Stimulated activated CD4-positive, alpha-beta T cell treated with anti-CD3 and anti-CD28 coated beads, Interleukin-1b, Interleukin-23, amount 100 ng/mL, for 24 hours (primary cell): ENCODE measurements at places on chromosomes 16 and 17.

DNA sequence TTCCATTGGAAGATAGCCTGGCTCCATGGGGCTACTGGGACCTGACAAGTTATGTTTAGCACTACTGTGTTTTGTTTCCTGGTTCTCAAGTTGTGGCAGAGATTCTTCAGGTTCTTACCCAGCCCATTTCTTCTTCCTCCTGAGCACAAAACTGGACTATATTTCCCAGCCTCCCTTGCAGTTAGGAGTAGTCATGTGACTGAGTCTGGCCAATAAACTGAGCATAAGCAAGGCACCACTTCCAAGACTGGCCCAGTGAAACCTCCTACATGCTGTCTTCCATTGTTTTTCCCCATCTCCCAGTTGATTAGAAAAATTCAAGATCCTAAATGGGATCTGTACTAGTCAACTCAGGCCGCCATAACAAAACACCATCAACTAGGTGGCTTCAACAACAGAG lies 28.2 kb upstream of the RBBP6 start:
- no peak for DNase-seq

GRCh38 chr17:37842401-37842800 lies 81.8 kb upstream of the TBC1D3K start:
- DNase-seq = no peak

- DNase-seq = no peak
These were observed 156.0 kb downstream of the CDH13 start for GRCh38 chr16:82782715-82783251.

GRCh38 chr17:40646791-40647623 lies 611 bp downstream of the SMARCE1 start:
- DNase-seq = no peak

DNA sequence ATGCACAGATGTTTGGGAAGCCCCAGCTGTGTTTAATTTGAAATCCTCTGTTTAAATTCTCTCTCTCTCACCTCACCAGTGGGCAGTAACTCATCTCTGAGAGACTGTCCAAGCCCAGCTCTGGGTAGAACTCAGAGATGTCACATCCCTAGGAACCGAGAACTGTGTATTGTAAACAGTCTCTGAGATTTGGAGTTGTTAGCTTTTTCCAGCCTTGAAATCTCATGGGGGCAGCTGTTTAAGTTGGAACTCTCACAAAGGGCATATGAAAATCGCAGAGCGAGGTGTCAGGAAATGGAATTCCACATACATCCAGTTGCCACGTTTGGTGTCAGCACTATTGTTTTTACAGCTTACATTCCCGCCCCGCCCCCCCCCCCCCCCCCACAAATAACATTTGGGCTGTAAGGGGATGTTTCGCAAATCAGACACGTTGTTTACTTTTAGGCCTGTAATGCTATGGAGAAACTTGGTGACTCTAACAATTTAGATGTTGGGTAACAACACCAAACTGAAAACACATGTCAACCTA lies 34.3 kb downstream of the VPS35L start:
- DNase-seq = no peak

GRCh38 chr17:78291944-78292910 lies 60.8 kb downstream of the TMEM235 start:
- no peak for DNase-seq

DNA sequence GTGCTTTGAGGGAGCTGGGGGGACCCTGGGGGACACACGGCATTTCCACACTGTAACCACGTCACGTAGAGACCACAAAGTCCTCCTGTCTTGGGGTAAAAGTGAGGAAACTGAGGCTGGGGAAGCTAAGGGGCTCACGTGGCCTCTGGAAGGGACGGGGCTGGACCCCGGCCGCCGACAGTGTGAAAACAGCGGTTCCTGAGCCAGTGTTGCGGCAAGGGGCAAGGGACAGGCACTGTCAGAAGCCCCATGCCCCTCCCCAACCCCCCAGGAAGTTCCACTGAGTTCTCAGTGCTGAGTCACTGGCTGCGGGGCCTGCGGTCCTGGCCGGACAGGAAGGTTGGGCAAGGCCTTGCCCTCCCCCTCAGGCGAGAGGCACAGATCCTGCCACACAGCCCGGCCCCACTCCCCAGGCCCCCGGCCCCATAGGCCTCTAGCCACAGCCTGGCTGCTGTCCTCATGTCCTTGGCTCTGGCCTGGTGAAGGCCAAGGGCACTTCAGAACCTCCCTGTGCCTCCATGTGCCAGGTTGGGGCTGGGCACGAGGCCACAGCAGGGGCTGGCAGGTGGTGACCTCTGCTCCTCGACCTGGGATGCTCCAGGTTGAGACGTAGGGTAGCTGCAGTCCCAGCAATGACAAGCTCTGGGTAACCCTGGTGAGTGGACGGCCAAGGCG lies 5.0 kb upstream of the CCDC57 start:
- no peak for DNase-seq

GRCh38 chr17:78665952-78666920 lies 89.0 kb upstream of the DNAH17 start:
- peak; percentile 21 for DNase-seq

DNA sequence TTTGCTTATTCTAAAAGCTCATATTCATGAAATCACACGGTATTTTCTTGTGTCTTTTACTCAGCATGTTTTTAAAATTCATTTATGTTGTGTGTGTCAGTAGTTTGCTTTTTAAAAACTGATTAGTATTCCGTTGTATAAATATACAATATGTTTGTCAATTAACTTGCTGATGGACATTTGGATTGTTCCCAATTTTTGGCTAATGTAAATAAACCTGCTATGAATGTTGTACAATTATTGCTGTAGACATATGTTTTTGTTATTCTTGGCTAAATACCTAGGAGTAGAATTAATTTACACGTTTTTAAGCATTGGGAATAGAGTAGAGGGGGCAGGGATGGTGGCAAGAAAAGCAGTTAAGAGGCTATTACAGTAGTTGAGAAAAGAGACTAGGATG lies 199.5 kb upstream of the CCL2 start:
- no peak for DNase-seq

DNA sequence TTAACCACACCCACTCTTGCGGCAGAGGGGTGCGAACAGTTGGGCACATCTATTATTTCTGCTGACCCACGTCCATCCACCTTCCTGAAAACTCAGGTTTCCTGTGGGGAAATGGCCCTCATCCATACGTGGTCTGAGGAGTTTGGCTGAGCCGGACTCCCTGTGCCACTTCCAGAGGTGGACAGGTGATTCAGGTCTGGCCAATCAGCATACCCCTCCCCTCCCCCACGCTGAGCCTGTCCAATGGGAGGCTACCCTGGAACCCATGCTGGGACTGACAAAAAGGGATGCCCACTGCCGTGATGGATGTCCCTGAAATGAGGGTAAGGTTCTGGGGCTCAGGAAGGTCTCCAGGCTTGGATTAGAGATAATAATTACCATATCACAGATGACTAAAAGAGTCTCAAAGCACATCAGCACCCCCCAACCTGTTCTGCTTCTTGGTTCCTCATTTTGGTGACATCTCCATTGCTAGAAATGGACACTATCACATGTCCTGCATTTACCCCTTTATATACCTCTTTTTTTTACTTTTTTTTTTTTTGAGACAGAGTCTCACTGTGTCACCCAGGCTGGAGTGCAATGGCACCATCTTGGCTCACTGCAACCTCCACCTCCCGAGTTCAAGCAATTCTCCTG lies 5.3 kb upstream of the MAPK7 start:
- DNase-seq = no peak

DNA sequence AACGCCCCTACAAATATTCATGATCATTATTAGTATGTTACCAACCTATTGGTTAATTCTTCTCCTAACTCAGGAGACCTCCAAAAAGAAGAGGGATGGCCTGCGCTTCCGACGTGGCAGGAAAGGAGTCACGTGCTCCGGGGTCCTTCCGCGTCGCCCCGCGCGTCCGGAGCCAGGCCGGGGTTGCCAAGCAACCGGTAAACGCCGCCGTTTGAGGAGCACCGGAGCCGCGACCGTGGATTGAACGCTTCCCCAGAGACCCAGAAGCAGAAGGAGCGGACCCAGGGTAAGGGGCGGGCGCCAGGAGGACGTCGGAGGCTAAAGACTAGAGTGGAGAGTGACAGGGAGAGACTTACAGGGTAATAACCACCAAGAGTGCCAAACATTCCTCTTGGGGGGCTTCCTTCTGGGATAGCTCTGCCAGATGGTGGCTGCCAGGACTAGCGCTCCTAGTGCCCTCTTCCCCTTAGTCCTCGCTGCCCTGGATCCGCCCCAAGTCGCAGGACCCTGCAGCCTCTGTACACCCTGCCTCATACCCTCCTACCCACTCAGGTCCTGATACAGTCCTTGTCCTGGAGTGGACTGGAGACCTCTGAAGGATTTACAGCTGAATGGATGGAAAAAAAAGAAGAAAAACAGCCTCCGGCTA lies at the start of gene DNAI2:
Gene DNAI2 (plus strand): TSS at position 175 of the 649 bp plus-strand sequence. CDS start 7,584 bp downstream, outside the sequence.
- DNase-seq = no peak

DNA sequence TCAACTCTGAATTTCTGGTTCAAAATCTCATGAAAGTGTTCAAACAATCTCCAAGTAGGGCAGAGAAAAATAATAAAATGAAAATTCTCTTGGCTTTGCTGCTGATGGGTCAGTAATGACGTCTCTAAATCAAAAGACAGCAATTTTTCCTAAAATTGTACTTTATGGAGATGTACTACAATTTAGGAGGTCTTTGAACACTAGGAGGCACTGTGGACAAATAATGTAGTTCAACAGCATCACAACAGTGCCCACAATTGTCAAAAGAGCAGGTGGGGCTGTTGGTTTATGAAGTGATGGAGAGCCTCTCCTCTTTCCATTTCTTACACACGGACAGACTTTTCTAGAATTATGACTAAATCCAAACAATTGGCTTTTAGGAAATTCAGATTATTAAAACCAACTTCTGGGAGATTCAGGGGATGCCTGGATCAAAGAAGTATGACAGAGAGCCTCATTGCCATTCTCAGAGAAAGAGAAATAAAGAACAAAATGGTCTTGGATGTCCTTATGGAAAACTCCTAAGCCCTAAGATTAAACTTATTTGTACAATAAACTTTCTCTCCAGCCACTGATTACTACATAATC lies 23.8 kb downstream of the EZH1 start:
- no peak for DNase-seq

DNA sequence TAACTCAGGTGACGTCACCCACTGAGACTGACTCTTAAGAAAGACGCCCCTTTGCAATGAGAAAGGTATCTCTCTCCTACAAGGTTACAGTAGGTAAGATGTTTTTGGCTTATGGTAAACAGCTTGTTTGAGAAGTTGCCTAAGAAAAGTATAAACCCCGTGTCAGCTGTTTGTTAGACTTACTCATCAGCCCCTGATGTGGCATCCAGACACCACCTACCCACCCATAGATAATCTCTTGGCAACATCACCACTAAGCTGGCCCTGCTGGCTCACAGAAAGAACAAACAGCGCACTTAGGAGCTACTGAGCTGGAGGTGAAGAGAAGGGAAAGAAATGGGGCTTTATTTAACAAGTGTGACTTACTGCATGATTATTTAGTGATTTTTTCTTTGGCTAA lies 121.0 kb downstream of the PARN start:
- DNase-seq = no peak

DNA sequence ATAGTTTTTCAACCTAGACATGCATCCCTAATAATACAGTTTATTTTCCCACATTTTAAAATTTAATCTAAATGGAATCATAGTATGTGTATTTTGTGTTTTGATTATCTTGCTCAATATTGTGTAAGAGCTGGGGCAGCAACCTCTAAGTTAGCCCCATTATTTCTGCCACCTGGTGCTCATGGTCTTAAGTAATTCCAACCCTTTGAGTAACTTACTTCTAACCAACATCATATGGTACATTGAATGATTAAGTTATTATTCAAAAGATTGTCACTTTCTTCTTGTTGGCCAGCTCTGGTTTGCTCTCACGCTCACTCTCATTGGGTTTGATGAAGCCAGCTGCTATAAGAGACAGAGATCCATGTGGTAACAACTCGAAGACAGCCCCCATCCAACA lies 3.9 kb upstream of the KRTAP4-3 start:
- no peak for DNase-seq

DNA sequence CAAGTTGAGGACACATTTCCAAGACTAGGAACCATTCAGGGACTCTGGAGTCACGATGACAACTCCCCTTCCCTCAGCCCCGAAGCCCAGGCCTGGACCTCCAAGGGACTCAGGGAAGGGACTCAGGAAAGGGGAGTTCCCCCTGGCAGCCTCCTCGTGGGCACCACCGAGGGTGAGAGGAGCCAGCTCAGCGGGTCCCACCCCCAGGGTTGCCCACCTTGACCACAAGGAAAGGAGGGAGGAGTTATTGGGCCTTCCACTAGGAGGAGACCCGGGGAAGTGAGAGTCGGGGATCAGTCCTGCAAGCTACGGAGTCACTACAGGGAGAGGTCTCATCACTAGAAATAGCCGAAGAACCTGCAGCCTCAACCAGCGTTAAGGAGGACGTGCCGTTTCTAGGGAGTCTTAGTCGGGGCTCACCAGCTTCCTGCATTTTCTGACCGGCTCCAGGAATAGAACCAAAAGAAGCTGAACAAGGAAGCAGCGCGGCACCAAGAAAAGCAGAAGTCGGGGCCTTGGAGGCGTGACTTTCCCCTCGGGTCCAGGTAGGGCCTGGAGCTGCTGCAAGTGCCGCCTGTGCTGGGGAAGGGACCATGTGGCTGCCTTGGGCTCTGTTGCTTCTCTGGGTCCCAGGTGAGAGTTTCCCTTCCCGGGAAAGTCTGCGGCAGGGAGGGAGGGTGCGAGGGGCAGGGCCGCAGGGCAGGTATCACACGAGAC lies at the start of gene CD300A:
Gene CD300A (plus strand): TSS at position 524 of the 717 bp plus-strand sequence. CDS start 70 bp downstream, at position 594.
- no peak for DNase-seq

- no peak for DNase-seq
These were observed 59.7 kb downstream of the SHISA6 start for GRCh38 chr17:11300738-11301137.

DNA sequence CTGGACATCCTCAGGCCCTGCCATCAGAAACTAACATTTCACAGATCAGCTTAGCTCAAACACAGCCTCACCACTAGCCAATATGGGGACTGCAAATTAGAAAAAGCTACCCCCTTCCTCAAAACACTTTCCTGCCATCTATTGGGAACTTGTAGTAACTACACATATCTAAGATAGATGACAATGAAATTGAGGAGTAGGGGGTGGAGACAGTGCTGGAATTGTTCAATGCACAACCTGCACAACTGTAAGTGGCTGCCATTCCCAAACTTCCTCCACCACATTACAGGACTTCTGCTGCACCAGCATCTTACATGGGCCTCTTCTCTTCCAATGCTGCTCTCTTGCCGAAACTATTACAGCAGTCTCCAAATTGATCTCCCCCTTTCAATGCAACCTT lies 21.9 kb downstream of the AIPL1 start:
- no peak for DNase-seq

DNA sequence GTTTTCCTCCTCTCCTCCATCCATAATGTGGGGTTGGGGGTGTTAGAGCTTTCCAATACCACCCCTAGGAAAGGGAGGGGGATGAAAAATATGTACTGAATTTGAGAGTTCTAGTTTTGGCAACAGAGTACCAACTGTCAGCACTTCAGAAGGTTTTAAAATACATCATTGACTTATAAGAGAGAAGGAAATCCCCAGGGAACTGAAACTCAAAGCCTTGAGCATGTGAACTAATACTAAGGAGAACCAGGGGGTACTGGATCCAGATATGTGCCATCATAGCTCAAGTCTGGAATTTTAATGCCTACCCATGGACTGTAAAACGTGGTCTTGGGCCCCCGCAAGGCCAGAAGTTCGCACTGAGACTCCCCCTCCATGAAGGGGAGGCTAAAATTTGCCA lies 15.8 kb downstream of the CACNG5 start:
- no peak for DNase-seq
